ENCODE measurements at places on chromosomes 3 and 15.

DNA sequence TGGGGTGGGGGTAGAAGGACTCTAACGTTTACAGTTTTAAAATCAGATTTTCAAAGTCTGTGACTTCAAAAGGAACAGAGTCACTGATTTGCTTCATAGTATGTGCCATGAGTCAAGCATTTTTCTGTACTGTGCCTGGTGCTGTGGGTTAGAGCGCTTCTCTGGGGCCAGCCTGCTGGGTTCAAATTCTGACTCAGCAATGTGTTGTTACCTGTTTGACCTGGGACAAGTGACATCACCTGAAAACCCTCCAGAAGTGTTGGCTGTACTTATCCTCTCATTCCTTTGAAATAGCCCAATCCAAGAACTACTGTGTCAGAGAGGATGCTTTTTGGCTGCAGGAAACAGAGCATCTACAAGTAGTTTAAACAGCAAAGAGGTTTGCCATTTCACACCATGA is 101.7 kb downstream of the LSM3 start:
- H3K36me3 ChIP-seq = no peaks in the 10 kb centered on the region
- H3K4me1 ChIP-seq = no peaks in the 10 kb centered on the region
- no peak overlapping the region for H3K4me3 ChIP-seq
- no peaks in the 10 kb centered on the region for H3K27me3 ChIP-seq

GRCh38 chr3:38283810-38284755 is 2.0 kb downstream of the SLC22A14 start:
- no peak overlapping the region for H3K27ac ChIP-seq
- no peaks in the 10 kb centered on the region for H3K4me1 ChIP-seq
- no peak for DNase-seq
- H3K27me3 ChIP-seq = no peaks in the 10 kb centered on the region
- no peaks in the 10 kb centered on the region for H3K36me3 ChIP-seq

GRCh38 chr3:52099001-52099401 is 42.6 kb upstream of the DUSP7 start:
- H3K36me3 ChIP-seq = no peaks in the 10 kb centered on the region
- H3K4me3 ChIP-seq = no peak overlapping the region
- H3K4me1 ChIP-seq = no peaks in the 10 kb centered on the region
- DNase-seq = no peak

- no peak overlapping the region for H3K4me3 ChIP-seq
- peaks cover 6% of the 10 kb centered on the region for H3K36me3 ChIP-seq
- H3K4me1 ChIP-seq = no peaks in the 10 kb centered on the region
- DNase-seq = no peak
- H3K27me3 ChIP-seq = no peaks in the 10 kb centered on the region
- no peak overlapping the region for H3K27ac ChIP-seq
Observed at GRCh38 chr3:133570937-133571320, 2.6 kb upstream of the CDV3 start.

- H3K36me3 ChIP-seq = no peaks in the 10 kb centered on the region
- no peak overlapping the region for H3K4me3 ChIP-seq
- H3K27ac ChIP-seq = no peak overlapping the region
Observed at GRCh38 chr3:115836944-115837343, 213.6 kb downstream of the GAP43 start.

GRCh38 chr3:28103861-28104260 is 137.6 kb upstream of the CMC1 start:
- DNase-seq = no peak
- no peak overlapping the region for H3K27ac ChIP-seq
- no peaks in the 10 kb centered on the region for H3K36me3 ChIP-seq
- no peaks in the 10 kb centered on the region for H3K27me3 ChIP-seq

DNA sequence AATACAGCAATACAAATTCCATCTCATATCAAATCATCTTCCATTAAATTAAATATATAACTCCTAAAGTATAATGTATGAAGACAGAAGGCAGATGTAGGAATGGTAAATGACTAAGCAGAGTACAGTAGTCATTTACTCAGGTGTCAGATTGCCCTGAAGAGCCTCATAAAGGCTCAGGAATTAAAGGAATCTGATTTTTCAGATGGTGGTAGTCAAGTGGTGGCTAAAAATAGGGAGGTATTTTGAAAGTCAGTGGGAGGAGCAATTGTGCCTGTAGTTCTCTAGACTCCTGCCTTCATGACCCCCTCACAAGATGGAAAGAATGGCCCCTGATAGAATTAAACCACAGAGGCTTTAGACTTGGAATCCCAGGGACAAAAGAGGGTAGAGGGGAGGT is 142.7 kb upstream of the SYNPR start:
- H3K4me1 ChIP-seq = no peaks in the 10 kb centered on the region
- H3K36me3 ChIP-seq = no peaks in the 10 kb centered on the region
- H3K4me3 ChIP-seq = no peak overlapping the region
- DNase-seq = no peak
- H3K27me3 ChIP-seq = no peaks in the 10 kb centered on the region
- H3K27ac ChIP-seq = no peak overlapping the region

GRCh38 chr3:57911593-57911992 is 96.6 kb upstream of the FLNB start:
- H3K27me3 ChIP-seq = no peaks in the 10 kb centered on the region

DNA sequence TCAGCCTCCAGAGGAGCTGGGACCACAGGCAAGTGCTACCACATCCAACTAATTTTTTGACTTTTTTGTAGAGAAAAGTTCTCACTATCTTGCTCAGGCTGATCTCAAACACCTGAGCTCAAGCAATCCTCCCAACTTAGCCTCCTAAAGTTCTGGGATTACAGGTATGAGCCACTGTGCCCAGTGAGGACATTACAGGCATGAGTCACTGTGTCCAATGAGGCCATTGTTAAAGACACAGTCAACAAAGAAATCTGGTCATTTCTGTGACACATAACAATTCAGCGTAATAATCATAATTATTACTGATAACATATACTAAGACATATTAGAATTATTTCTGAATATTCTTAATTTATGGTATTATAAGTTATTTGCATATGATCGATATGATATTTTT is 463.4 kb upstream of the NDN start:
- H3K36me3 ChIP-seq = no peaks in the 10 kb centered on the region
- H3K4me1 ChIP-seq = no peaks in the 10 kb centered on the region
- no peak for DNase-seq
- H3K27me3 ChIP-seq = no peaks in the 10 kb centered on the region
- H3K27ac ChIP-seq = no peak overlapping the region
- H3K4me3 ChIP-seq = no peak overlapping the region

GRCh38 chr15:89450076-89451006 is 46.0 kb downstream of the RHCG start:
- no peaks in the 10 kb centered on the region for H3K4me1 ChIP-seq
- no peak overlapping the region for H3K27ac ChIP-seq
- no peaks in the 10 kb centered on the region for H3K36me3 ChIP-seq

DNA sequence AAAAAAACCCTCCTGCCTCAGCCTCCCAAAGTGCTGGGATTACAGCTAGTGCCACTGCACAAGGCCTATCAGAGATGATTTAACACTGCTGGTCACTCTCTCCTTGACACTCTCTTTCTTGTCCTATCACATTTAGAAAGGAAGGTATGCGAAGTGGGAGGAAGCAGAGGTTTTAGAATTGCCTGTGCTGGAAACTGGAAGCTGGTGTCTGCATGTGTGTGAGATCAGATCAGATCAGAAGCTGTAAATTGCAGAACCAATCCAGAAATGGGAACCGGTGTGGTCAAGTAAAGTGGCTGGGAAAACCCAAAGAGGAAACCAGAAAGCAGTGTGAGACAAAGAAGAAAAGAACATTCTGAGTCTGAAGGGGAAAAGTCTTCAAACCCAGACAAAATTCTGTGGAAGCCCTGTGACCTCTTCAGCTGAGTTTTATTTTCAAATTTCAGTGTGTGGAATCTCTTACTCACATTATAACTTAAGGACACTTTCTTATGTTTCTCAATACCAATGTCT is 2.8 kb downstream of the EFHB start:
- no peaks in the 10 kb centered on the region for H3K27me3 ChIP-seq
- H3K4me3 ChIP-seq = no peak overlapping the region
- no peak for DNase-seq
- no peaks in the 10 kb centered on the region for H3K4me1 ChIP-seq
- H3K36me3 ChIP-seq = no peaks in the 10 kb centered on the region

DNA sequence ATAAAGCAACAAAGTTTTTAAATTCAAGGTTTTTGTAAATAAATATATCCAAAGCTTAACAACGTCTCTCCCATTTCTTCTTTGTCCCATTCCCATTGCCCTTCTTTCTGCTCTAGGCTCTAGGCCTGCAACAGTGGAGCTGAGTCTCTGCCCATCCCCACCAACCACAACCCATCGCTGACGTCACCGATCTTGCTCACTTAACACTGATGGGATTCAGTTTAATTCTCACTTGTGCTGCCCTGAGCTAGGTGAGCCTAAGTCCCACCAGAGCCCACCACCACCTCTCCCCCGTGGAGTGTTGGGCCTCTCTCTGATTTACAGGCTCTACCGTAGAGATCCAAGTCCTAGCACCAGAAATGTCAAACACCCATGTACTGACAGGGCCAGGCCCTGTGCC is 61.3 kb upstream of the RAB6B start:
- no peaks in the 10 kb centered on the region for H3K27me3 ChIP-seq
- H3K36me3 ChIP-seq = no peaks in the 10 kb centered on the region
- no peaks in the 10 kb centered on the region for H3K4me1 ChIP-seq
- H3K27ac ChIP-seq = no peak overlapping the region
- H3K4me3 ChIP-seq = no peak overlapping the region

DNA sequence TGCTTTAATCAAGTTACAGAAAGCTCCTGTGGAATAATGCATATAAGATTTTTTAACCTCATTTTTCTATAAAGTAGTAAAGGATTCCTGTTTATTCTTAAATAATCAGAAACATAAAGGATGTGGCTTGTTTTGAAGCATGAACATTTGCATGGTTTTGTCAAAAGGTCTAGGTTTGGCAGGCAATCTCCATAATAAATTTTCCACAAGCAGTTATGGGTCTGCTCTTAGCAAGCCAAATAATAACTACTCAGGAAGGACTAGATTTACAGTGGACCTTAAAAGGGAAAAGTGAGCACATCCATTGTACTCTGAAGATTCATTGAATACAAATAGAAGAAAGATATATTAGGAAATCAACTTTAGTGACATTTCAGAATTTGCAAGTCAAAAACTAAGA is 407.3 kb upstream of the CBLB start:
- no peak overlapping the region for H3K27ac ChIP-seq
- H3K36me3 ChIP-seq = no peaks in the 10 kb centered on the region
- no peaks in the 10 kb centered on the region for H3K4me1 ChIP-seq

DNA sequence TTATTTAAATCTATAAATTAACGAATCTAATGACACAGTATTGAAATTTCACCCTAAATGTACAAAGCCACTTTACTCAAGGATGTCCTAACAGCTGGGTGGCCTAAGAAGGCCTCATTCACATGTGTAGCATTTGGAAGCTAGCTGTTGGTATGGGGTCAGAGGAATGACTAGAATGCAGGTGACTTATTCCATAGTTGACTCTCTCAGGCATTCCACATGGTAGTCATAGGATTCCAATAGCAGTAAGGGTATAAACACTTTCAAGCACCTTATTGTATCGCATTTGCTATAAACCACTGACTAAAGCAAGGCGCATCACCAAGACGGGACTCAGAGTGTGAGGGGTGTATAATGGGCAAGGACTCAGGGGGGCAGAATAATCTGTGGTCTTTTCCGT is 294.8 kb upstream of the EPHA3 start:
- no peaks in the 10 kb centered on the region for H3K27me3 ChIP-seq
- H3K4me3 ChIP-seq = no peak overlapping the region
- H3K4me1 ChIP-seq = no peaks in the 10 kb centered on the region
- no peaks in the 10 kb centered on the region for H3K36me3 ChIP-seq

GRCh38 chr3:181753391-181753790 is 41.7 kb downstream of the SOX2 start:
- no peak overlapping the region for H3K4me3 ChIP-seq
- no peak overlapping the region for H3K27ac ChIP-seq
- no peak for DNase-seq

DNA sequence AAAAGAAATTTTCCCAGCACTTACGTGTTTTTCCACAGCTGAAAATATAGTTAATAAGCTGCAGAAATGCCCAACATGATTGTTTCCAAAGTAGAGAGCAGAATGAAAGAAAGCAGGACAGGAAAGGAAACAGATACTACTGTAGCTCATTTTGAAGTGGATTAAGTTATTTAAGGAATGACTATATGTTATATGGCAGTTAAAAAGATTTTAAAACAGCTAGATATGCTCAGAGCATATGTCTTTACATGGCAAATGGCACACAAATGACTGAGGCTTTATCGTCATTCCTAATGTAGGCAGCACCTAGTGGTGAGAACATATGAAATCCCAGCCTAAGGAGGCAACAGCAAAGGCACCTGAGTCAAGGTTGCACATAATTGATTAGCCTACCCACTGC is 106.6 kb upstream of the SEMA6D start:
- no peak overlapping the region for H3K4me3 ChIP-seq
- no peaks in the 10 kb centered on the region for H3K36me3 ChIP-seq
- H3K27me3 ChIP-seq = no peaks in the 10 kb centered on the region
- DNase-seq = no peak
- H3K27ac ChIP-seq = no peak overlapping the region

- DNase-seq = no peak
- no peak overlapping the region for H3K4me3 ChIP-seq
- no peak overlapping the region for H3K27ac ChIP-seq
- H3K36me3 ChIP-seq = no peaks in the 10 kb centered on the region
- peaks cover 14% of the 10 kb centered on the region for H3K4me1 ChIP-seq
Observed at GRCh38 chr3:47015151-47015550, 35.7 kb downstream of the NBEAL2 start.

DNA sequence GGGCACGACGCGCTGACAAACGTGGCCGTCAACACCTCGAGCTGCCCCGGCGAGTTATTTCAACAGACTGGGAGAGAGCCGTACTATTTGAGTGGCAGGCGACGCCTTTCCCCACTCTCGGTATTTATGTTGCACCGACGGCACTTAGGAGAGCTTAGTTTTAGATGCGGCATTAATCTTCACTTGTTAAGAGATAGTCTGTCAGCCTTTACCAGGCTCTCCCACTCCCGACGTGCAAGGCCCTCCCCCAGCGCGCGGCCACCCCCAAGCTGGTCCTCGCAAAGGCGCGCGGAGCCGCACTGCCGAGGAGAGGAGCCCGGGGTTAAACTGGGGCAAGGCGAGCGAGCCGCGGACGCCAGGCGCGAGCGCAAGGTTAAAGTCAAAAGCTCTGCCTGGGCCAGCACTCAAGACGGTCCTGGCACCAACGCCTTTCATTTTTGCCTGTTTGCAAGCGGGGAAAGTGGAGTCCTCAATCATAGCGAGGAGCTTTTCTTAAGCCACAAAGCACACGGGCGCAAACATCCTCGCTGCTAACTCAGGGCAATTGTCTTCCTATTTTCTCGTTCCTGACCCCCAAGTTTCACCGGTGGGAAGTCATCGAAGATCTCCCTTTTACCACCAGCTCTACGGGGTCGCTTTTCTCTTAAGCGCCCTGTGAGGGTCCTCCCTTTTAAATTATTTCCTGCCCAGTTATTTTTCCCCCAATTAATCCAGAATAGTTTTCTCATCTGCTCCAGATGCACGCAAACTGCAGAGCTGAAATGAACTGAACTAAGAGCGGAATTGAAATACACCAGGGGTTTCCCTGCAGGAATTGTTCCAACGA is 86.6 kb downstream of the NR2F2 start:
- no peaks in the 10 kb centered on the region for H3K4me1 ChIP-seq
- no peaks in the 10 kb centered on the region for H3K36me3 ChIP-seq
- H3K4me3 ChIP-seq = no peak overlapping the region

DNA sequence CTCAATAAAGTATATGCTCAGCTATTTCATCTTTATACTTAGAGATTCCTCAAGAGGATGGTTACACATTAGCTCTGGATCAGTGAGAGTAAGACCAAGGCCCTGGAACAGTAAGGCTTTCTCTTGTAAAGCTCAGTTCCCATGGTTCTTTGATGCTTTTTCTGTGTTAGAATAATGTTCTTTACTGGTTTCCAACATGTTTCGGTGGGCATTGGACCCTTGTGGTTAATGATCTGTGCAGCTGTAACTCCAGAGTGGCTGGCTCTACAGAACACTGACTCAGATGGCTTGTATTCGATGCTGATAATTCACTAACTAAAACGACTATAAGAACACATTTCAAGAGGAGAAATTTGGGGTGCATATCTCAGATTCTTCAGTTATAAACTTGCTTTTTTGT is 114.7 kb downstream of the AKAP13 start:
- DNase-seq = no peak
- H3K4me3 ChIP-seq = no peak overlapping the region
- H3K27me3 ChIP-seq = no peaks in the 10 kb centered on the region

All from Peyer's patch (tissue), 4 donors.